ENCODE measurements at places on chromosomes 2 and 18.

DNA sequence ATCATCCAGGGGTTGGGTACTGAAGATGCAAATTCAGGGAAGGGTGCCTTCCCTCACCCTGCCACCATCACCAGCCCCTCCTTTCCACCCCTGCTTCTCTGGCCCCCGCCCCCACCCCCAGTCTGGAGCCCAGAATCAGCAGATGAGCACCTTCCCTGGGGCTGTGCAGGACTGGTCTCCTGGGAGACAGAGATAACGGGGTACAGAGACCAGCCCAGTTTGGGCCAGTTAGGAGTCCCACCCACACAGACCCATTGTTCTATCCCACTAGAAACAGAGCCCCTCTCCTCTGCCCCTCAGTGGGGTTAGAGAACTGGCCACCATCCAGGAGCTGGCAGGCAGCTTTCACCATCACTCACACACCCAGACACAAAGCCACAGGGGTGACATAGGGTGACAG is 4.5 kb upstream of the CRYBA2 start:
- DNase-seq: no peak

GRCh38 chr2:37506407-37507050 is 162.1 kb downstream of the QPCT start:
- no peak for DNase-seq

GRCh38 chr18:6885992-6886796 is 156.7 kb downstream of the ARHGAP28 start:
- peak; percentile 60 for DNase-seq

DNA sequence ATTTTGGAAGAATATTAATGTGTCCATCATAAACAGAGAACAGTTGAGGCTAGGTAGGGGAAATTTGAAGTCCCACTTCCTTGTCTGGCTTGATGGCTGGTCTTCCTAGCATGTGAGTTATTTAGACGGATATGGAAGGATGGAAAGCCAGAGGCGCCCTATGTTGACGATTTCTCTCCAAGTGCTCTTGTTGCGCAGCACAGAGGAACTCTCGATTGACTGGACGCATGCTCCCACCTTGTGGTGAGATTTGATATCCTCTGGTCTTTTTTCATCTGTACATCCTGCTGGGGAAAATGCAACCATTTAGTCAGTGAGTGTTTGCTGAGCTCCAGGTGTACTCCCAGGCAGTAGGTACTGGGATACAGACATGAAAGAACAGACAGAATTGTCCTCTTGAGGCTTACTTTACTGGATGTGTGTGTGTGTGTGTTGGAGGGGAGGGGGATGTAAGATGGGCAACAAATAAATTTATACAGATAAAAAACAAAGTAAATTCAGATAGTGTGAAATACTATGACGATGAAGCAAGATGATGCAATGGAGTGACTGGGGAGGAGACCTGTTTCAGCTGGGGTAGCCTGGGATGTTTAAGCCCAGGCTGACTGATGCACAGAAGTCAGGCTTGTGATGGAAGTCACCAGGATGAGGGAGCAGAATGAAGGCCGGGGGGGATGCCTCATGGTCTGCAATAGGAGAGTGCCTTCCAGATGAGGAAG is 137.2 kb downstream of the TRIM43 start:
- peak; percentile 55 for DNase-seq

Measured in neural crest cell (in vitro differentiated cells).